ENCODE measurements at places on chromosomes 12 and 14. TPM values are rescaled to one million over a fixed set of nuclear protein-coding genes. Genes with fewer than 3 reads are reported as not detected.

CLEC6A gene
- not detected for total RNA-seq

FAM90A1 gene
- total RNA-seq: not detected

CFAP54 gene
- total RNA-seq: 0.89 TPM

GRCh38 chr14:22545842-22546721, 42.9 kb downstream of the DAD1 start:
- DNase-seq: peak; percentile 63
